ENCODE measurements at places on chromosomes 7 and 10. TPM values are rescaled to one million over a fixed set of nuclear protein-coding genes. Genes with fewer than 3 reads are reported as not detected.

DNA sequence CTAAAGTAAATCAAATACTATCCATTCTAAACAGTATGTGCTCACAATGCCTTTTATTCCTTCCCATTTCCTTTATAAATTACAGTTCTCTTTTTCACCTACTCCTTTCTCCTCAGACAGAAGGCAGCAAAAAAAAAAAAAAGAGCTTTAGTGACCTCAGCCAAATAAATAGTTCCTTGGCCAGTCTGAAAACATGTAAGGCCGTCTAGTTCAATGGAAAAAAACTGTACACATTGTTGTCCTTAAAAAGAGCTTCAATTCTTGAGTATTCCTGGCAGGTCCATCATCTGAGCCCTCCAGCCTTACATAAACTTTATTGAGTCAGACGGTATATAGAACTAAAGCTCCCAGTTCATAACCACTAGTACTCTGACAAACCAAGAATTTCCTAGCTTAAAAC lies 185.4 kb downstream of the CACNA2D1 start:
- no peak for DNase-seq

DNA sequence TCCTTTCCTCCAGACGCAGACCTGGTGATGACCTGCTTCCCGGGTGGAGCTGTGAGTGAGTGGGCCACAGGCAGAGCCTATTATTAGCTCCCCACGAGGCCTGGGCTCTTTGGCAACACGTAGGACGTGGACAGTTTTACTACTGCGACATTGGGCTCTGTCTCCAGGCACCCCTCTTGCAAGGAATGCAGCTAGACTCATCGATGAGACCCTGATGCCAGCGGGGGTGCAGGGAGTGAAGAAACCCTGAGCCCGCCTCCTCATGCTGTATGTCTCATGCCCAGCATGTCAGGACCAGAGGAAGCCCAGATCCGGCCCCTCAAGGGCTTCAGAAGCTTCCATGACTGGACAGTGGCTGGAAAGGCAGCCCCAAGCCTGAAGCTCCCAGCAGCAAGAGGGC lies 161.9 kb downstream of the TCERG1L start:
- DNase-seq = no peak

- DNase-seq = peak; percentile 67
These were observed 706 bp downstream of the BUB3 start for GRCh38 chr10:123154711-123155505.

GRCh38 chr7:129784437-129784782 lies 168.3 kb downstream of the UBE2H start:
- no peak for DNase-seq

- no peak for DNase-seq
These were observed 41.5 kb downstream of the GATA3 start for GRCh38 chr10:8095959-8096358.

GRCh38 chr10:32153931-32154330 lies 97.7 kb upstream of the KIF5B start:
- DNase-seq = no peak

- peak; percentile 7 for DNase-seq
These were observed 625 bp downstream of the GIMAP2 start for GRCh38 chr7:150686030-150686631.

DNA sequence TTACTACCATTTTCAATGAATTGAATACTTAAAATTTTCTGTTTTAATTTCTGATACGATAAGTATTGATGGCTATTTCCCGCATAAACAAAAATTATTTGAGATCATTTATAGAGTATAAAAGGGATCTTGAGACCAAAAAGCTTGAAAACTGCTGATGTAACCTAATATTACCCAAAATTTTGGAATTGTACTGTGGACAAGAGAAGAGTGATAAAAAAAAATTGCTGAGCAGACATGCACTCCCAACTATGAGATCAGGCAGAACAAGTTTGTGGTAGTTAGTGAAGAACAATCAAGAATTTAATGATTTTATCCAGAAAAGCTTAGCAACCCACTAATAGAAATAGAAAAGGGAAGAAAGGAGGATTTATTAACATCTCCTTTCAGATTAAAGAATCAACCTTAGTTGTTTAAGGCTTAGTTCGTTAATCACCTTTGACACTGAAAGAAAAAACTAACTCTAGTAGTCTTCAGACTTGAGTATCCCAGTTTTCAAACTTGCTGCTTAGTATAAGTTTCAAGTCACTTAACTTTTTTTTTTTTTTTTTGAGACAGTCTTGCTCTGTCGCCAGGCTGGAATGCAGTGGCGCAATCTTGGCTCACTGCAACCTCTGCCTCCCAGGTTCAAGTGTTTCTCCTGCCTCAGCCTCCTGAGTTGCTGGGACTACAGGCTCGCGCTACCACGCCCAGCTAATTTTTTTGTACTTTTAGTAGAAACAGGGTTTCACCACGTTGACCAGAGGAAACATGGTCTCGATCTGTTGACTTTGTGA lies 50.6 kb upstream of the ZC3HAV1 start:
- no peak for DNase-seq

DNA sequence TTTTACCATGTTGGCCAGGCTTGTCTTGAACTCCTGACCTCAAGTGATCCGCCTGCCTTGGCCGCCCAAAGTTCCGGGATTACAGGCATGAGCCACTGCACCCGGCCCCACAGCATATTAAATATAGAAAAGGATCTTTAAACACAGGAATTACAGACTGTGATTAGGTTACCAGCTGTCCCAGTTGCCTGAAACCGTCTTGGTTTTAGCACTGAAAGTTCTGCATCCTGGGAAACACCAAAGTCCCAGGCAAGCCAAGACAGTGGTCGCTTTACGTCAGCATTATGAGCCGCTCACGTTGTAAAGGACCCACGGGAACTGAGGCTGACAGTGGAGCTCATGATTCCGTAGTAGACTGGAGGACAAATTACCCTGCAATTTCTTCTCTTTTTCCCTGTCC lies 69.0 kb upstream of the FAM180A start:
- no peak for DNase-seq

DNA sequence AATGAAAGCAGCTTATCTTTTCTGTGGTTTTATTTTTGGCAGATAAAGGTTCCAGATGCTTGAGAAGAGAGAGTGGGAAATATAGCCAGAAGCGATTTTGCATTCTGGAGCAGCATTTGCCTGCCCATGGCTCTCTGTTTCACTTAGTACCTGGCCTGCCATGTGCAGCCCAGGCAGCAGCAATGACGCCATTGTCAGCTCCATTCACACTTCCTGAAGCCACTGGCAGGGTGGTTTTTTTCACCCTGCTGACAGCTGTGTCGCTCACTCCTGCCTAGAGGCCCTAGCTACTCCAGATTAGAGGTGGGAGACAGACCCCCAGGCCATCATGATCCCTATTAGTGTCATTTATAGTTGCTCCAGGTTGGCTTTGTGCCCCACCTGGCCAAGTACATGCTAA lies 30.1 kb upstream of the NEUROD6 start:
- DNase-seq = no peak

GRCh38 chr10:128689667-128690066 lies 563.4 kb upstream of the MKI67 start:
- DNase-seq = no peak

DNA sequence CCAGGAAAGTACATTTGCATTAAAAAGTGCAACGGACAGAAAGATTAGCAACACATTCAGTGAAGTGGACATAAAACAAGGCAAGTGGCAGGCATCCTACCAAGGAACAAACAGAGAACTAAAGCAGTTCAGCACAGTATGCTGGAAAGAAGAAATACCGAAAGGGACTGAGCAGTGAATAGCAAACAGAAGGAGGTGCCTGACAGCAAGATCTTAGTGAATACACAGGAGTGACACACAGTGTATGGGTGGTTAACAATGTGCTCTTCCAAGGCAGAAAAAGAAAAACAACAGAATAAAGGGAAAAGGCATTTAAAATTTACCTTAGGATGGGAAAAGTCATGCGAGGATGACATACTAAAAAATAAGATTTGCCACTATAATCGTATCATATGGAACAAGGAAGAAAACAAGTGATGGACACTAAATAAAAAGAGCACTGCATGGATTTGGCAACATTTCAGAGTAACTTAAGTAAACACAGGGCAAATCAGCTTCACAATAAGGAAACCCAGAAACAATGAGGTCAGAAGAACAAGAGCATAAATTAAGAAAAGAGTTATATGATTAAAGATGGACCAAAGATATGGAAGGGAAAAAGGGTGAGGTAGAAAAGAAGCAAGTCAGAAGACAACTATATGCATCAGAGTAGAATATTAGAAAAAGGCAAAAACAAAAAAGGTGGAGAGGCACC lies 29.5 kb downstream of the MEST start:
- DNase-seq = no peak

- DNase-seq = no peak
These were observed 19.2 kb downstream of the ADAP1 start for GRCh38 chr7:935164-935873.

GRCh38 chr10:129078746-129079145 lies 388.3 kb upstream of the MGMT start:
- no peak for DNase-seq

GRCh38 chr10:118002581-118002980 lies 44.2 kb downstream of the RAB11FIP2 start:
- no peak for DNase-seq

GRCh38 chr10:118256825-118257570 lies 85.1 kb downstream of the FAM204A start:
- no peak for DNase-seq

GRCh38 chr7:13627455-13627854 lies 362.0 kb downstream of the ETV1 start:
- DNase-seq = no peak

GRCh38 chr10:5663692-5664427 lies 2.5 kb downstream of the ASB13 start:
- no peak for DNase-seq

GRCh38 chr10:125159932-125160855 lies at the start of gene CTBP2:
Gene CTBP2 (minus strand): TSS chr10:125160563.
- peak; percentile 65 for DNase-seq

- no peak for DNase-seq
These were observed 251.8 kb downstream of the TEX36 start for GRCh38 chr10:125431149-125431548.

DNA sequence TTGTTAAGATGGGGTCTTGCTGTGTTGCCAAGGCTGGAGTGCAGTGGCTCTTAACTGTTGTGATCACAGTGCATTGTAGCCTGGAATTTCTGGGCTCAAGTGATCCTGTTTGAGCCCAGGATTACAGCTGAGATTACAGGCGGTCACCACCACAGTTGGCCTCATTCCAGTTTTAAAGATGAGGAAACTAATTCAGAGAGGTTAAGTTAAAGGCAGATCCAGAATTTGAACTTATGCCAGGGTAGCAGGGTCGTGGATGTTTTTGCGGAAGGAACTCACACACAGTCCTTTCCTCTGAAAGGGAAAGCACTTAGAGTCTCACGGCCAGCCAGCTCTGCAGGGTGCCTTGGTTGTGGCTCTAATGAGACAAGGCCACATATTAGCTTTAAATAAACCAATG lies 84.7 kb downstream of the MMRN2 start:
- DNase-seq = no peak

DNA sequence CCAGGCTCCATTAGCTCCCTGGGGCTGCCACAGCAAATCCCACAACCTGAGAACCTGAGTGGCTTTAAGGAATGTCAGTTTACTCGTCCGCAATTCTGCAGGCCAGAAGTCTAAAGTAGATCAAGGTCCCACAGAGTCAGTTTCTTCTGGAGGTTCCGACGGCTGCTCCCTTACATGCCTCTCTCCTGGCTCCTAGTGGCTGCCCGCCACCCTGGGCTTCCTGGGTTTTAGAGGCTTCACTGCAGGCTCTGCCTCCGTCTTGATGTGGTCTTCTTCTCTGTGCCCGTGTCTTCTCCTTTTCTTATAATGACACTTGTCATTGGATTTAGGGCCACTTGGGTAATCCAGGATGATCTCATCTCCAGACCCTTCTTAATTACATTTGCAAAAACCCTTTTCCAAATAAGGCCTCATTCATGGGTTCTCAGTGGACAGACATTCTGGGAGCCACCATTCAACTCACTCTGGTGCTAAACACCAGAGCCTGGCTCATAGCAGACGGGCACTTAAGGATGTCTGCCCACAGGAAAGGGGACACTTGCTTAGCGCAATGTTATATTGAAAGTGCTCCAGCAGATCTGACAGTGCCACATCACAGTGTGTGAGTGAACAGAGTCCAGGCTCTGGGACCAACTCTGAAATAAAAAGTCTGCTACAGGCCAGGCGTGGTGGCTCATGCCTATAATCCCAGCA lies 77.6 kb downstream of the VWC2 start:
- no peak for DNase-seq

DNA sequence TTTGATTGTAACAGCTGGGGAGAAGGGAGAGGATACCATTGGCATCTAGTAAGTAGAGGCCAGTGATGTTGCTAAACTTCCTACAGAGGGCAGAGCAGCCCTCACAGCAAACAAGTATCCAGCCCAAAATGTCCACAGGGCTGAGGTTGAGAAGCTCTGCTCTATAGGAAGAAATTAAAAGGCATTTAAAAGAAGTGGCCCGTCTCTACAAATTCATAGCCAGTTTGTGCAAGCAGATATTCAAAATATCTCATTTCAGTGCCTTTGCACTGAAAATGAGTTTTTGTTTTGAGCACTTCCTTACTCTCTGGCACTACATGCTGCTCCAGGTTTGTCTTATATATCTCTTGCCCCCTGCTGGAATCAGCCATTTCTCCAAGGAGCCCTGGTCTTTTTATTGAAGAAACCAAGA lies 330.0 kb downstream of the BBS9 start:
- no peak for DNase-seq

NPC1L1 gene
- total RNA-seq = not detected

GFRA1 gene
- 46.3 TPM for total RNA-seq

PDE6C gene
- total RNA-seq = not detected

NPY gene
- not detected for total RNA-seq

ASIC3 gene
- total RNA-seq = not detected

HTR7 gene
- total RNA-seq = 0.88 TPM

GTF2IRD1 gene
- 21.2 TPM for total RNA-seq

GRID2IP gene
- not detected for total RNA-seq

PRKG1 gene
- not detected for total RNA-seq

ATP6V0A4 gene
- not detected for total RNA-seq

TCTN3 gene
- 29.0 TPM for total RNA-seq

HOXA10 gene
- 15.5 TPM for total RNA-seq

HMX2 gene
- 0.61 TPM for total RNA-seq

AZGP1 gene
- total RNA-seq = not detected

PTN gene
- total RNA-seq = 70.6 TPM

SYCE1 gene
- not detected for total RNA-seq

CTTNBP2 gene
- not detected for total RNA-seq
